ENCODE measurements at places on chromosomes 3 and 15. TPM values are rescaled to one million over a fixed set of nuclear protein-coding genes. Genes with fewer than 3 reads are reported as not detected.
A peak's percentile ranks its signal among the peaks of the same experiment; 100 is the strongest.

DNA sequence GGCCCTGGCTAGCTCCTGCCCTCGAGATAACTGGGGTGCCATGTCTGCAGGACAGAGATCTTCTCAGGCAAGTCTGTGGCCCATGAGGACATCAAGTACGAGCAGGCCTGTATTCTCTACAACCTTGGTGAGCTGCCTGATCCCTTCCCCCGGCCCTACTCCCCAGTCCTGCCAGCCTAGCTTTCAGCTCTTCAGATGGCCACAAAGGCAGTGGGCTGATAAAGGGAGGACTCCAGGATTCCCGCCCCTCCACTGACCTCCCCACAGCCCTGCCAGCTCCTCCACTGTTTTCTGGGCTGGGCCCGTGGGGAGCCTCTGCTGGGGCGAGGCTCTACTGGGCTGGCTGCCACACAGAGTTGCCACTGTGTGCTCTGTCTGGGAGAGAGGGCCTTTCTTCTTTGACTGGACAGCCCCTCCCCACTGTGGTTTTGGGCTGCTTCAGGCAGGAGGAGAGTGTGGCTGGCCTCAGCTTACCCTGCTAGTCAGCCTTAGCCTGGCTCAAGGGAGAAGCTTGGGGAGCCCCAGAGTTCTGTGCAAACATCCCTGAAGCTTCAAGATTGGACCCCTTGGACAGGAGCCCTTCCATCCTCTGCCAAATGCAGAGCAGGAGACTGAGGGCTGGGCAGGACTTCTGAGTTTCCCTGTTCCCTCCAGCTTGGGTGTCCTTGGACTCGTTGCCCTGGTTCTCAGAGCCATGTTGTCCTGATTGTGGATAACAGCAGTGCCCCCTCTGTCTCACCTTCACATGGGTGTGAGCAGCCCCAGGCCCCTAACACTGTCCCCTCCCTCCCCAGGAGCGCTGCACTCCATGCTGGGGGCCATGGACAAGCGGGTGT lies 24.4 kb downstream of the PTPN23 start:
- DNase-seq, result peak; percentile 93

TMCO5A gene
- polyA plus RNA-seq, result not detected

SNX22 gene
- 74.0 TPM for polyA plus RNA-seq

DNA sequence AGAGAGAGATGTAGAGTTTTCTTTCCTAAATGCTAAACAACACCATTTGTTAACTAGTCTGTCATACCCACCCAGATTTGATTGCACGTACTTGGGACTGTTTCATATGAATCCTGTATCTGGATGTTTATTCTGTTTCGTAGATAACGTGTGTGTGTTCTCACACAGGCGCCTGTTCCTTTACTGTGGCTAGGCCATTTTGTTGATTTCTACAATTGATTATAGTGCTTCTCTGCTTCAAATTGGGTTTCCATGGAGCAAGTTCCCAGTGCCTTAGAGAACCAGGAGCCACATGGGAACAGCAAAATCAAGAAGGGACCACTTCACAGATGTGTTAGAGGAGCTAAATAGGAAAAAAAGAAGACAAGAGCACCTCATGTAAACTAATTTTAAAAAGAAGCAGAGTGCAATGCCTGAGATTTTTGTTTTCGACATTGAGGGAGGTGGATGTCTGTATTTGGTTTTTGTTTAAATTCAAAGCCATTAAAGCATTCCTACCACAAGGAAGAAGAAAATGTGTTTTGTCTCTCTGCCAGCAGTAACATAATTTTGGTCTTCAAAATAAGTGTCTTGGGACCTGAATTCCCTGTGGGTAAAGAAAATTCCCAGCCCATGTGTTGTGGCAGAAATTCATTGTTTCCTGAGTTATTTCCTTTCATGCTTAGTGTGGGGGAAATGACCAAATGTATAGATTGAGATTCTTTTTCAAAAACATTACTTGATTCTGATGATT lies 424.0 kb upstream of the C2CD4B start:
- DNase-seq, result no peak

GRCh38 chr3:15492847-15493360 lies 28.6 kb downstream of the COLQ start:
- no peak for DNase-seq

DNA sequence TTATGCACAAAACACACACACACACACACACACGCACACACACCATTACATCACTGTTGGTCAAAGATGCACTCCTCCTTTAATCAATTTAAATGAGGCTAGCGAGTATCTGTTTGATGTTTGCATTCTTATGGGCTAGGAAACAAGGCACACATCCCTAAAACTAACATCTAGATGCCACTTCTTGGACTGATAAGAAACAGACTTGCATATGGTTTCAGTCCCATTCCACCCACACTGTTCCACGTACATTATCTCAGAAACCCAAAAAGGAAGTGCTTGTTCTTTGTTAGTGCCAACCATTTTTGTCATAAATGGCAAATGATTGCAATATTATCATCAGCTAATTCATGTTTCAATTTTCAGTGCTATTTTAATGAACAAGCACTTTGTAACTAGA lies 69.5 kb downstream of the CCR1 start:
- DNase-seq, result no peak

GOLGA6A gene
- polyA plus RNA-seq, result not detected

DNA sequence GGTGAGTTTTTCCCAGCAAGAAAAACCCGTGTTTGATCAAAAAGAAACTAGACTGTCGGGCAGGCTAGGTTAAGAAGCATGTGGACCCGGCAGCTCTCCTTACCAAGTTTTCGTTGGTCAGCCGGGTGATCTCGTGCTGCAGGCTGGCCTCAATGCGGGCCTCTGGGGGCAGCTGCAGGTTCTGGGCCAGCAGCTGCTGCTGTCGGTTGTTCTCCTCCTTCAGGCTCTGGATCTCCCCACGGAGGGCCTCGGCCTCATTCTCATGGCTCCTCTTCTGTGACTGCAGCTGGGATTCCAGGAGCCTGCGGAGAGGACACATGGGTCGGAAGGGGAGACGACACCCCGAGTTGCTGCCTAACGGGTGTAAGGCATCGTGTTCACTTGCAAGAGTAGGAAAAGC lies 44.5 kb upstream of the MYO5C start:
- DNase-seq, result no peak

GRCh38 chr15:90222547-90222946 lies 11.2 kb downstream of the CIB1 start:
- DNase-seq, result no peak

- no peak for DNase-seq
Observed at GRCh38 chr3:140922634-140923033, 19.0 kb upstream of the SLC25A36 start.

FLNB gene
- 36.9 TPM for polyA plus RNA-seq

DNA sequence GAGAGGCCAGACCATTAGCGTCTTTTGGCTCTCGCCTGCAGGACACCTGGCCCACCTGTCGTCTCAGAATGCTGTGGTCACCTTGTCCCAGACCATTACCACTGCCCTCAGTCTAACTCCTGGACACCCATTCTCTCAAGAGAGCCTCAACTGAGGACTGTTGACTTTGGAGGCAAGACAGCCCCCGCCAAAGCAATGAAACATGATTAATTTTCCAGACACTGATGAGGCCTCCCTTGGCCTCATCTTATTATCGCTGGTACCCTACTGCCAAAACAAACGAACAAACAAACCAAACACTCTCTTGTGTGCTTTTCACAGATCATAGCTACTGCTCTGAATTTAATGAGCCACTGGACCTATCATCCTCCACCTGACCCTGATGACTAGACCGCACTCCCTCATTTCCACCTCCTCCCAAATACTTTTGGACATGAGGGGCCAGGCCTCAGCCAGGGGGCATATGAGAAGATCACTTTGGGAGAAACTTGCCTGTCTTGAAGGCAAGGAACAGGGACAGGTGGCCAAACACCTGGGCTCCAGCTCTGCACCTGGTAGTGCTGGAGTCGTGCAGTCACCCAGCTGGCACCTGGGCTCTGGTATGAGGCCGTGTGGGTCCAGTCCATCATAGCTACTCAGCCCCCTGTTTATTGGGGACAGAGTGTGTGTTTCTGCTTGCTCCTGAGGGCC lies 27.6 kb downstream of the ALS2CL start:
- DNase-seq, result peak; percentile 42

GRCh38 chr3:40793730-40794129 lies 269.0 kb downstream of the ZNF621 start:
- DNase-seq, result no peak

GRIP2 gene
- 9.9 TPM for polyA plus RNA-seq

DNA sequence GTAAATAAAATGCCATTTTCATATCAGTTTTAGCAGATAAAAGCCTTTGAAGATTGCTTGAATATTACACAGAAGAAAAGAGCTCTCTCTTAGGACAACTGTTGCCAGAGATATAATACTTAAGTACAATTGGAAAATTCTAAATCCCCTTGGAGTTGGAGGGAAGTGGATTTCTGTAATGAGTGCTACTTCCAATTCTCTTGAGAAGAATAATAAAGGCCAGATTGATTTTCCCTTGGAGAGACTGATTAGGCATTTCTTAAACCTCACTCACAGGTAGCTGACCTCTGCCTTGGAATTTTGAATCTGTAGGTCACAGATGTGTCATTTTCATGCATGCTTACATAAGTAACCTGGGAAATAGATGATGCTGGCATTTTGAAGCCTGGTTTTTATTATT lies 29.8 kb upstream of the PSMD6 start:
- no peak for DNase-seq

- DNase-seq, result peak; percentile 81
Observed at GRCh38 chr15:72199721-72200212, 2.2 kb upstream of the GRAMD2A start.

DNA sequence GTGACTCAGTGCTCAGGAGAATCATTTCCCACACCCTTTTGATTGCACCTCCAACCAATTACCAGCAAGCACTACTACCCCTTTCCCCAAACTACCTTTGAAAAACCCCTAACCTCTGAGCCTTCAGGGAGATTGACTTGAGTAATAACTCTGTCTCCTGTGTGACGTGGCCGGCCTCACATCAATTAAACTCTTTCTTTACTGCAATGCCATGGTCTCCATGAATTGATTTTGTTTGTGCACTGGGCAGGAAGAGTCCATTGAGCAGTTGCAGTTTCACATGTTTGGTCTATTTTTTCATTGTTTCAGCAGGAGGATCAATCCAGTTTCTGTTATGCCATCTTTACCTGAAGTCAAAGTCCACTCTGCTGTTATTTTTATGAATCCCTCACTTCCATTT lies 32.4 kb downstream of the SCN11A start:
- DNase-seq, result no peak

DNA sequence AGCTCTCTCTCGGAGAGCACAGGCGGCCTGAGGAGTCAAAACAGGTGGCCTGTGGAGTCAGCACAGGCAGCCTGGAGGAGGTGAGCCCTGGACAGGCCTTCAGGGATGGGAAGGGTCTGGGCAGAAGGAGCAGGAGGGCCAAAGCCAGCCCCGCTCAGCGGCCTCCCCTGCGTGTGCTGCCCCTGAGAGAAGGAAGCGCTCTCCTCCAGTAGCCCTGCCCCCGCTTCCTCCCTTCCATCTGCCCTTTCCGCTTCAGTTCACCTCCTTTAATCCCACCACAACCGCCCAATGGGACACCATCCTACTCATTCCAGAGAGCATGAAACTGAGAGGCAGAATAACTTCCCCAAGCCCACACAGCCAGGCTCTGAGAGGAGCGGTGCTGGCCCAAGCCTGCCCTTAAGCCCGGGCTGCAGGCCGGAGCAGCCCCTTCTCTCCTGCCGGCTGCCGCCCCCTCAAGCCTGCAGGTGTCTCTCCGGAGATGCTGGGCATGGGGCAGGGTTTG lies 3.2 kb upstream of the NR2E3 start:
- no peak for DNase-seq

GRCh38 chr15:96054621-96055020 lies 275.9 kb upstream of the NR2F2 start:
- DNase-seq, result no peak

LMLN gene
- 2.6 TPM for polyA plus RNA-seq

- DNase-seq, result peak; percentile 21
Observed at GRCh38 chr3:106534206-106534605, 665.4 kb upstream of the CBLB start.

DUOX1 gene
- 2.0 TPM for polyA plus RNA-seq

GRCh38 chr15:22819651-22820050 lies 18.8 kb upstream of the NIPA2 start:
- no peak for DNase-seq

GRCh38 chr3:98784666-98785600 lies 21.8 kb downstream of the ST3GAL6 start:
- no peak for DNase-seq

GRCh38 chr3:14680716-14681115 lies 5.8 kb downstream of the C3orf20 start:
- DNase-seq, result peak; percentile 82

- peak; percentile 43 for DNase-seq
Observed at GRCh38 chr3:22928216-22929110, 274.7 kb upstream of the UBE2E2 start.

- no peak for DNase-seq
Observed at GRCh38 chr3:110344487-110344886, 727.1 kb upstream of the NECTIN3 start.

DUOXA2 gene
- polyA plus RNA-seq, result 0.05 TPM

GRCh38 chr3:34780973-34781372 lies 858.4 kb upstream of the ARPP21 start:
- DNase-seq, result no peak

GRCh38 chr3:126962756-126963155 lies 20.2 kb upstream of the PLXNA1 start:
- no peak for DNase-seq

DNA sequence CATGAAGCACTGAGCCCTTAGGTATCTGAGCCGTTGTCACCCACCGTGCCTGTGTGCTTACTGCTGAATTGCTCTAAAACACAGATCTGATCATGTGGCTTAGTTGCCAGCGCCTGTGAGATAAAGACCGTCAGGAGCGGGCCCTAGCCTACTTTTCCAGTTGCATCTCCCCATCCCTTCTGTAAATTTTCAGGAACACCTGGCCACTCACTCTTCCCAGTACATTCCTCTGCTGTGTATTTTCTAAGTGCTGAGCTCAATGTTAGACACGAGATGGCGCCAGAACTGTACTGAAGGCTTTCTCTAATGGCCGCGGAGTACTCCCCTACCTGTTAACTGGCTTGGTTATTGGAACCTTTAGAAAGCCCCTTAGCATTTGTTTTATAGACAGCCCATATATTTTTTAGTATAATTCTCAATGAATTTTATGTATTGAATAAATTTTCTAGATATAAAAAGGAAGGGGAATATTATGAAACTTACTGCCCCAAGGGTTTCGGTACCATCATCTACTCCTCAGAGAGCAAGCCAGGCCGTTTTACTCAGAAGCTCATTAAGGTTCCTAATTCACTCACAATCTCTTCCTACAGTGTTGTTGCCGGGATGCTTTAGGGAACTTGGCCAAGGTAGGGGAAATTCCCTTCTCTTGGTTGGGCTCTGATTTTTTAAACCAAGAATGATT lies 16.7 kb upstream of the WNT7A start:
- DNase-seq, result no peak

- DNase-seq, result no peak
Observed at GRCh38 chr15:34620142-34620541, 36.7 kb upstream of the GOLGA8B start.

IQCH gene
- polyA plus RNA-seq, result 0.34 TPM

TTC21A gene
- polyA plus RNA-seq, result 2.0 TPM

- DNase-seq, result no peak
Observed at GRCh38 chr3:117814975-117815374, 1105.4 kb downstream of the TUSC7 start.

- DNase-seq, result no peak
Observed at GRCh38 chr3:190325923-190326322, 3.7 kb upstream of the CLDN1 start.

GRCh38 chr3:55483196-55484095 lies 3.7 kb downstream of the WNT5A start:
- DNase-seq, result no peak

TMC3 gene
- polyA plus RNA-seq, result 0.02 TPM

ZIC4 gene
- not detected for polyA plus RNA-seq

Data from right cardiac atrium (tissue), 5 donors.